Inflammatory macrophage (primary cell): ENCODE measurements at places on chromosomes 5 and 9.

DNA sequence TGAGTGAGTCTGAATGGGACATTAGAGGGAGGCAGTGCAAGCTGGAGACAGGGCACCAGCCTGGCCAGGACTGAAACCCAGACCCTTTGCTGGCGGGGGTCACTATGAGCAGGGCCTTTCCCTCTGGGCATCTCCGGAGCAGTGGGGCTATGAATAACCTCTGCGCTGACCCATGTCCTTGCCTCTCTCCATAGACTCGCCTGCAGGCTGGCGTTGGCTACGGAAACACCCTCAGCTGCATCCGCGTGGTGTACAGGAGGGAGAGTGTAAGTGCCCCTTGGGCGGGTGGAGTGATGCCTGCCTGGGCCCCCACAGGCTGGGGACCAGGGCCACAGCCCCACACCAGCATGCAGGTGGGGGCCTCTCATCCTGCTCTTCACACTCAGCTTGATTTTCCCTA is 15.8 kb downstream of the SLC25A48 start:
- no peak for DNase-seq

- no peak for DNase-seq
Observed at GRCh38 chr5:127425037-127425436, 92.4 kb upstream of the PRRC1 start.

DNA sequence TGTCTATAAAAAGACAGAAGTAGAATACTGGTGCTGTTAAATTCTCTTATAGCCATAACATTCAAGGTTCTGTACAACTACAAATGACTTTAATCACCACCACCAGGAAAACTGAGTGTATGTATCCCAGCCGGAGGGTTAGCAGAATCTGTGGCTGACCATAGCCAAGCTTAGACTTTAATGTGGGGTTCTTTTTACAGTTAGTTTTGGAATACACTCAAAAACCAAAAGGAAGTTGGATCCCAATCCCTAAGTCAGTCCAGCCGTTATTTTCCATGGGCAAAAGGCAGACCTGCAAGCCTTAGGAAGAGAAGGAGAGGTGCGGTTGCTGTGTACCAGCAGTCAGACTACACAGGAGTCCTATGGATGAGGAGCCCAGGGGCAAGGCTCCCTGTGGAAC is 179.8 kb downstream of the ENC1 start:
- no peak for DNase-seq

DNA sequence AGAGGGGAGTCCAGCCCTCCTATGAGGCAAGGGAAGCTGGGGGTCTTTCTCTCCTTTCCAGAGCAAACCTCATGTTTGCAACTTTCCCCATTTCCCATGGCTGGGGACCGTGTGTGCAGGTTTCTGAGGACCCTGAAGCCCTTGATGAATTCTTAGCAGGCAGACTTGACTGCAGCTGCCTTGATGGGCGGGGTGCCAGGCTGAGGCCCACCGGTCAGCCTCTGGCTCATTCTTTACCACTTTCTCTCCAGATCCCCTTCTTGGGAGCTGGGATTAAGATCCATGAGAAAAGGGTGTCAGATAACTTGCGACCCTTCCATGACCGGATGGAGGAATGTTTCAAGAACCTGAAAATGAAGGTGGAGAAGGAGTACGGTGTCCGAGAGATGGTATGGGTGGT is 30.0 kb upstream of the FOXI1 start:
- DNase-seq = no peak

DNA sequence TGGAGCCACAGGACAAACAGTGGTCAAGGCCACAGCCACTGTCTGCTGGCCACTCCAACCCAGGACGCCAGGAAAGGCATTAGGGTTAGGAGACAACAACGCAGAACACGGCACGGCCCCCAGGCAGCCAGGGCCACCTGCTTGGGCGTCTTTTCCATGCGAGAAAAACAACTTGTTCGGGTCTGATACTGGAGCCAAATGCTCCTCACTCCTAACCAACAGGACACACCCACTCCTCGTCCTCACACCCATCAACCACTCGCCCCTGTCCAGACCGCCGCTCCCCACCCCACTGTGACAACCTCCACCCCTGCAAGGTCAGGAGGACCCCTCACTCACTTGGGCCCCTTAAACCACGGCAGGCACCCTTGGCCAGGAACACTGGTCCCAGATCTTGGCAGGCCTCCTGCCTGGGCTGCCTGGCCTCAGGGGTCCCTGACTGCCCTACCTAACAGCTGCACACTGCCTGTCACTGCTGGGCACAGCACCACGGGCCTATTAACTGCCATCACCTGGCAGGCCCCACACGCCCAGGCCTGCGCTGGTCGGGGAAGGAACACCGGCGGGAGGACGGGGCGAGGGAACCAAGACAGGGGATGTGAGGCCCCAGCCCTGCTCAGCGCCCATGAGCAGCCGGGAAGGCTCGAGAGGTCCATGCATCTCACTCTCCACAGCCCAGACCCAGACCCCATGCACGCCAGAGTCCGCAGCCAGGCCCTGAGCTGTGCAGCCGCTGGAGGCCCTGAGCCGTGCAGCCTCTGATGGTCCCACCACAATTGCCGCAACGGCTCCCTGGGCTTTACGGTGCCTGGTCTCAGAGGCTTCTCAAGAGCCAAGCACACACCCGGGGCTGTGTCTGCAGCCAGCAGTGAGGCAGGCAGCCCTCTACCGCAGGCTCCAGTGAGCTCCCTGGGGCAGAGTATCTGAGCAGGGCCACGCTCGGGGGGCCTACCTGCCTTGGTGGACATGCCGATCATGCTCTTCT is 13.8 kb downstream of the CLPTM1L start:
- DNase-seq = no peak

- no peak for DNase-seq
Observed at GRCh38 chr5:88708021-88708420, 175.0 kb downstream of the MEF2C start.

DNA sequence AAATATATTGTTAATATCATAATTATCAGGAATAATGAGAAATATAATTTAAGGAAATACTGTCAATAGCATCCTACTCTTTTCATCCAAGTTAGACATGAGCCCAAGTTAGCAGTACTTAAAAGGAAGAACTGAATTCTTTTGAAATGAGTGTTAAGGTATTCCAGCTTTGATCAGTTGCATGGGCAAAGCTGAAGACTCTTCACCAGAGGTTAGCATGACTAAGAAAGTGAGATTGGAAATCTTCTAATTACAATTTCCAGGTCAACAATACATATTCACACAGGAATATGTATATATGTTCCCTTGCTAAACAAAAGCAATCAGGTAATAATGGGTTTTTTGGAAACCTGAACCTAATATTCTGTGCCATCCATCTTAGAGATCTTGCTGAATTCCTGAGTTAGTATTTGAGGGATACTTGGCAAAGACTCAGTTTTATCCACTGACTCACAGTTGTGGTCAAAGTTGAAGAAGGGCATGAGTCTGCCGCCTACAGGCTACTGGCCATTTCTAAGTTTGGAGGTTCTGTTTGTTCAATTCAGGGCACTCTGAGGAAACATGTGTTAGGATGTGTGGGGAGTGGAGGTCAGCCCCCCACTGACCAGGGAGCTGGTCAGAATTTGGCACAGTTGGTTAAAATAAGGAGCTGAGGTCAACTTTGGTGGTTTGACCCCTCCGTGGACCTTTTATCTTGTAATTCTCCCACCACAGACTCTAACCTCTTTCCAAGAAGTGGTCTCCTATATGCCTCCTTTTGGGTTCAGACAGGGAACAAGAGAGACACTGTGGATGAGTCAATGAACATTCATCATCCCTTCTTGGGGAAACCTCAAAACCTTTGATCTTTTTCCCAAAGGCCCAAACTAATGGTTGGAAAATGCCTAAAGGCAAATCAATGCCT is 118.3 kb downstream of the PIK3R1 start:
- peak; percentile 94 for DNase-seq

GRCh38 chr5:158819840-158820620 is 279.7 kb downstream of the EBF1 start:
- peak; percentile 82 for DNase-seq

DNA sequence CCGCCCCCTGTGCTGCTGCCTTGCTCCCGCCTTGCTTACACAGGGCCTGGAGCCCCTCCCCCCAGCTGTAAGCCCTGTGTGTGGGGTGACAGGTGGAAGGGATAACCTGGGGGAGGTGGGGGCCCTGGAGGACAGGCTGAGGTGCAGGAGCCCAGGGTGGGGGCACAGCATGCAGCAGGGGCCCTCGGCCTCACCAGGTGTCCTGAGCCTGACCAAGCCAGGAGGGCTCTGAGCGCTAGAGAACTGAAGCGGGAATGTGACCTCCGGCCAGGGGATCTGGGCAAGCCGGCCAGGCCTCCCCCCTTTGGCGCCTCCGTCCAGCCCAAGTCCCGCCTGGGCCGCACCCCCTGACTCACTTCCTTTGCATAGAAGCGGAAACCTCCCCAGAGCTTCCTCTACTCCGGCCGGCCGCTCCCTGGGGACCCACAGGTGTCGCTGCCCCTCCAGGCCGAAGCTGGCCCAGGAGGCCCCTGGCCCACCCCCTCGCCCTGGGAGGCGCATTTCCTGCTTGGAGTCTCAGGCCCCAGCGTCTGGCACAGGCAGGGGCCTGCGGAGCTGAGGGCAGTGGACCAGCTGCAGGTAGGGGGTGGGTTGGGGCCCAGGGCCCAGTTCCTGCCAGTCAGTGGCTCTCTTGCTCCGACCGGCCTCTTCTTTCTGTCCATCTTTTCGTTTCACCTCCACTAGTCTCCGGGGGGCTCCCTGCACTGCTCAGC is at the start of gene TOR4A:
TSS of gene TOR4A (plus strand) at position 398 of the 713 bp plus-strand sequence. CDS start 964 bp downstream, outside the sequence.
- peak; percentile 83 for DNase-seq

DNA sequence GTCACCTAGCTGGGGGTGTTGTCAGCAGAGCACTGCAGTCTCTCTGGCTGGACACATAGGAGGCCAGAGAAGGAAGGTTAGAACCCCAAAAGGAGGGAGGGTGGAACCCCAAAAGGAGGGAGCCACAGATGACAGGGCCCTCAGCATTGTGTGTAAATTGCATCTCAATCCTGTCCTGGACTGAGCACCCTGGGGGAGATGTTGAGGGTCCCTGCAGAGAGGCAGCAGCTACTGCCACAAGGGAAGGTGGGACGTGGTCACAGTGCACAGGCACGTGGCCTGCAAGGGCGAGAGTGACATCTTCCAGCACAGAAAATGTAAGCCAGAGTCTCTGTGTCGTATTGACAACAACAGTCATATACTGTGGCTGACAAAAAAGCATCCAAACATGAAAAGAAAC is 36.5 kb upstream of the CEP72 start:
- no peak for DNase-seq

GRCh38 chr9:30628915-30629567 is 1755.4 kb upstream of the ACO1 start:
- DNase-seq = no peak

DNA sequence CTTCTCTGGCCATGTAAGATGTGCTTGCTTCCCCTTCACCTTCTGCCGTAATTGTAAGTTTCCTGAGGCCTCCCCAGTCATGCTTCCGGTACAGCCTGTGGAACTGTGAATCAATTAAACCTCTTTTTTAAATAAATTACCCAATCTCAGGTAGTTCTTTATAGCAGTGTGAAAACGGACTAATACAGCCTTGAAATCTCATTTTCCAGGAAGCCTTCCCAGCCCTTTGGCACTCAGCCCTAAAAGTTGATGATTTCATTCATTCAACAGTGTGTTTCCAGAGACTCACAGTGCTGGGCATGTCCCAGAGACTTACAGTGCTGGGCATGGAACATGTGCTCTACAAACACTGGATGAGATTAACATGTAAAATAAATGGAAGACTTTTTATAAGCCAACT is 135.8 kb downstream of the DCP2 start:
- no peak for DNase-seq

GRCh38 chr5:79576606-79577289 is 35.5 kb upstream of the TENT2 start:
- no peak for DNase-seq

DNA sequence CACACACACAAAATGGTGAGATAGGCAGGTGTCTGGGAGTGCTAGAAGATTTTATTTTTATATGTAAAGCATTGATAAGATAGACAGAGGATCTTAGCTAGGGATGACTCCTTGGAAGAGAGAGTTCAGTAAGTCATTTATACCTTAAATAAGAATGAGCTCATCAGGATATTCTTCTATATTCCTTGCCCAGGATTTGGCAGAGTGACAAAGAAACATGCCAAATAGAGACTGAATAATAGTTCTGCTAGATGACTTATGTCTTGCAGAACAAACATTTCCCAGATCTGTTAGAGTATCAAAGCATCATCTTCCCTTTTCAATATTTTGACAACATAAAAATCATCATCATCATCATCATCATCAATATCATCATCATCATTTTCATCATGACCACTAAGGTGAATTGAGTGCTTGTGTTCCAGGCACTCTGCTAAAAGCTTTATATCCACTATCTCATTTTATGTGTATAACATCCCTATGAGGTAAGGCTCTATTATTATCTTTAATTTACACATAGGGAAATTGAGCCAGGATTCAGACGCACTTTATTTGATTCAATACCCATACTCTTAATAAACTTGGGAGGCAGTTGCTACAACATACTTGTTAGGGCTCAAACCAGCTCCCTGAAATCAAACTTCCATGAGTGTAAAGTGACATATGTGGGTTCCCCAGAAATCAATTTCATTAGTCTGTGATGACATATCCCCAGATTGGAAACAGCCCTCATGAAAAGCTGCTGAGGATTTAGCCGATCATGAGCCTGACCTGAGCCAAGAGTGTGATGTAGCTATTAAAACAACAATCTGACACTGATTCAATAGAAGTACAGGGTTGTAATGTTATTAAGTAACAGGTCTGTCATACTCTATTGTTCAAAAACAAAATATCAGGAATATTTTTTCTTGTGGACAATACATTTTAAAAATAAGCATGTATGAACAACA is 176.3 kb upstream of the SEMA6A start:
- DNase-seq = no peak

DNA sequence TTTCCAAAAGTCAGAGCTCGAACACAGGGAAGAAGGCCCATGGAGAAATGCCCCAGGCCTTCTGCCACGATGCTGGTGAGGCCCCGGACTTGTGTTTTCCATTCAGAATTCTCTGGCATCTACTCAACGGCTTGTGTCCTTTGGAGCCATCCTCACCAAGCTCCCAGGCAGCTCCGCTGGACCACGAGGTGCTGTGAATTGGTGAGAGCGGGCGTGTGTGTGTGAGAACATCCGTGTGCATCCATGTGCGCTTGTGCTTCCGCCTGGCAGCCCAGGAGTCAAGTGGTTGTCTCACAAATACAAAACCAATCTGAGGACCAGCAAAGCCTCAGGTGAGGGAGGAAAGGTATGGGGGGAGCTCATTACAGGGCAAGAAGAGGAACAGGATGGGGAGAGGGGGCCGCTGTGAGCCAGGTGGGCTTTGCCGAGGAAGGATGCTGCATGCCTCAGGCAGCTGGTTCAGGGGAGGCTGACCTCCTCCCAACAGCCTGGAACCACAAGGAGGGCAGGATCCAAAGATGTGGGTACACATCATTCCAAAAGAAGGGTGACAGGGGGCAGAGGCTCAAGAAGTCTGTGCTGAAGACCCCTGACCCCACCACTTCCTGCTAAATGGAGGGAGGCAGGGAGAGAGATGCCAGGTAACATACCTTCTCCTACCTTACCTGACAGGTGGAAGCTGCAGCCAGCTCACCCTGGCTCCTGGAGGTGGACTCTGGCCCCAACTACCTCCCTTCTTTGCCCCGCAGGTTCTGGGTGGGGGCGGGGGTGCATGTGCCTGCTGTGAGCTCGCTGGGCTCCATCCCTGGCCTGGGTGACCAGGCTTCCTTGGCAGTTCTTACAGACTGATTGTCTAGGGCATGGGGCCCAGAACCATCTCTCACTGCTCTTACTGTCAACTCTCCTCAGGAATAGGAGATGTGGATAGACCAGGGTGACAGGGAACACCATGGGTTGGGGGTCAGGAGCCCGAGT is 196.3 kb downstream of the PAX5 start:
- no peak for DNase-seq
